Mesenteric fat pad (tissue), 1 donor: ENCODE measurements at places on chromosomes 1 and 21. TPM values are rescaled to one million over a fixed set of nuclear protein-coding genes. Genes with fewer than 3 reads are reported as not detected.
A peak's percentile ranks its signal among the peaks of the same experiment; 100 is the strongest.

DNA sequence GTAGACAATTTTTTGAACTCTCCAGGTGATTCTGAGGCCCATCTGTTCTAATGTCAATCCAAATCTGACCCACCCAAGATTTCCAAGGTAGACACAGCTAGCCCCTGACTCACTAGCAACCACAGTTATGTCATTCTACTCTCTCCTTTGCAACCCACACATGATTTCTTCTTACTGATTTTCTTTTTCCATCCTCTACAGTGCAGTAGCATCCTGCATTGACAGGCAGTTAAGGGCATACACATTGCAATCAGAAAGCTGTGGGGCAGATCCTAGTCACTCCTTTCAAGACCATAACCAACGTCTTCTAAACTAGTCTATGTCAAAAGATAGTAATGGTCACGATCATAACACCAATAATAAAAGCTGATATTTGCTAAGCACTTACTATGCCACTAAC lies 54.2 kb downstream of the JAK1 start:
- DNase-seq = no peak

DNA sequence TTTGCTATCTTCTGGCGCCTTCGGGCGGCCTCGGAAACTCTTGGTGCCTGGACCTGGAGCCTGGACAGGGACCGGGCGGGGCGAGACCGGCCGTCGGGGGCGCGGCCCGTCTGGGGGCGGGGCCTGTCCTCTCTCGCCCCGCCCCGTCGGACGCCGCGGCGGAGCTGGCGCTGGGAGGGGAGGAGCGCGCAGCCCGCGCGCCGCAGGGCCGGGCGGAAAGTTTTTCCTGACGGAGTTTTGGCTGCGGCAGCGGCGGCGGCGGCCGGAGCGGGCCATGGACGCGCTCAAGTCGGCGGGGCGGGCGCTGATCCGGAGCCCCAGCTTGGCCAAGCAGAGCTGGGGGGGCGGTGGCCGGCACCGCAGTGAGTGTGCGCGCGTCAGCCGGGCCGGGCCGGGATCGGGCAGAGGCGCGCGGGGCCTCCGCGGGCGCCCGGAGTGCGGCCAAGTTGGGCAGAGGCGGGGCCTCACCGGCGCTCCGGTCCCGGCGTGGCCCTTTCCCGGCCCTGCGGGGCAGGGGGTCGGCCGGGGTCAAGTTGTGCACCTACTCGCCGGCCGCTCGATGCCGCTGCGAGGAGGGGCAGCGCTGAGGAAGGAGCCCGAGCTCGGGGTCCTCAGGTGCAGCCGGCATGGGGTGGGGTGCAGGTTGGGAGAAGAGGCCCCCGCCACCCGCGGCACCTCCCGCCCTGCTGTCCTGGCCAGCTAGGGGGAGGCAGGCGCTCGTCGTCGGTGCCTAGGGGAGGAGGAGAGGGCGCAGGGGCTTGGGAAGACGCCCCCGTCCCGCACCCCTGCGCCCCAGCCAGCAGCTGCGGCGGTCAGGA lies at the start of gene LDLRAP1:
LDLRAP1 (plus strand) TSS at position 182 of the 818 bp plus-strand sequence; CDS start at position 275, 93 bp downstream.
- peak; percentile 93 for DNase-seq

DNA sequence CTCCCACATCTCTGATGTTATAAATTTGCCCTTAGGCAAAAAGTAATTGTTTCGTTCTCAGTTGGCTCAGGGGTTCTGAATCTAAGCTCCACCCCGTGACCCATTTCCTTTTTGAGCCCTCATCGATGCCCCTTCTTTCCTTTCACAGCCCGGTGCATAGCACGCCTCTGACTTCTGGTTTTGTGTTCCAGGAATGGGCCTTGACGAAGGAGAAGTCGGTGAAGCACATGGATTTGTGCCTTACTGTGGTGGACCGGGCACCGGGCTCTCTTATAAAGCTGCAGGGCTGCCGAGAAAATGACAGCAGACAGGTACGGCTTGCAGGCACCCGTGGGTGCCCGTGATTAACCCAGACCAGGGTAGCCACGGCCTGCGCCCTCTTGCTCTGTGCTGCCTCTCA lies 151.9 kb downstream of the PGBD5 start:
- DNase-seq = peak; percentile 68

Gene F13B
- total RNA-seq = not detected

DNA sequence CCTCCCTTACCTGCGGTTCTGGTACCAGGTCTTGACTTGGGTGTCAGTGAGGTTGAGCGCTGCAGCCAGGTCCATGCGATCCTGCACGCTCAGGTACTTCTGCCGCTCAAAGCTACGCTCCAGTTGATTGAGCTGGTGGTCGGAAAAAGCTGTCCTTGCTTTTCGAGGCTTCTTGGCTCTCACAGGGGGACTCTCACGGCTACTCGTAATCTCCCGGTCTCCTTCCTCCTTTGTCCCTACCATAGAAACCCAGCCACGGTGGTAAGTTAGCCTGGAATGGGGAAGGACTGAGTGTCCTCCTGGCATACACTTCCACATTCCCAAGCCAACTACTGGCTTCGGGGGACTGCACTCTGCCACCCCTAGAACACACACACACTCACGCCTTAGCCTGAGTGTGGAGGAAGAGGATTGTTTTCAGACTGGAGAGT lies 2.6 kb downstream of the BARHL2 start:
- DNase-seq = no peak

Gene ADPRS
- 21.8 TPM for total RNA-seq

DNA sequence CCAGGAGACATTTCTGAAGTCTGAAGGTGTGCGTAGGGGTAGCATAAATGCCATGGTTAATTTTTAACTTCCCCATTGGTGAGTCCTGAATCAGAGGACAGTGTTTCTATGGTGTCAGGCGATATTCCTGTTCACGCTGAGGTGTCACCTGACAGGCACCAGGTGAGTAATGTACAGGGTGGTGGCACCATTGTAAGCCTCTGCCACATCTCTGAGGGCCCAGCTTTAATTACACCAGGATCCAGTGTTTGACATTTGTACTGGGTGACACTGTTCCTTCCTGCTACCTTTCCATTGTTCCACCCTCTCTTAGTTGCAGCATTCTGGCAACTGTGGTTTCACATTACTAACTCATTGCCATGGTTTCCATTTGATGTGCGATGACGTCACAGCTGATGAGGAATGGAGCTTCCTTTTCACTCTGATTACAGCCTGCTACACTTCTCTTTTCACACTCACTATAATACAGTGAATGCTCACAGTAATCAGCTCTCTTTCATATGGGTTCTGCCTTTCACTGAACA lies 40.6 kb upstream of the MARK1 start:
- DNase-seq = no peak

Gene IQCC
- total RNA-seq = 0.67 TPM

DNA sequence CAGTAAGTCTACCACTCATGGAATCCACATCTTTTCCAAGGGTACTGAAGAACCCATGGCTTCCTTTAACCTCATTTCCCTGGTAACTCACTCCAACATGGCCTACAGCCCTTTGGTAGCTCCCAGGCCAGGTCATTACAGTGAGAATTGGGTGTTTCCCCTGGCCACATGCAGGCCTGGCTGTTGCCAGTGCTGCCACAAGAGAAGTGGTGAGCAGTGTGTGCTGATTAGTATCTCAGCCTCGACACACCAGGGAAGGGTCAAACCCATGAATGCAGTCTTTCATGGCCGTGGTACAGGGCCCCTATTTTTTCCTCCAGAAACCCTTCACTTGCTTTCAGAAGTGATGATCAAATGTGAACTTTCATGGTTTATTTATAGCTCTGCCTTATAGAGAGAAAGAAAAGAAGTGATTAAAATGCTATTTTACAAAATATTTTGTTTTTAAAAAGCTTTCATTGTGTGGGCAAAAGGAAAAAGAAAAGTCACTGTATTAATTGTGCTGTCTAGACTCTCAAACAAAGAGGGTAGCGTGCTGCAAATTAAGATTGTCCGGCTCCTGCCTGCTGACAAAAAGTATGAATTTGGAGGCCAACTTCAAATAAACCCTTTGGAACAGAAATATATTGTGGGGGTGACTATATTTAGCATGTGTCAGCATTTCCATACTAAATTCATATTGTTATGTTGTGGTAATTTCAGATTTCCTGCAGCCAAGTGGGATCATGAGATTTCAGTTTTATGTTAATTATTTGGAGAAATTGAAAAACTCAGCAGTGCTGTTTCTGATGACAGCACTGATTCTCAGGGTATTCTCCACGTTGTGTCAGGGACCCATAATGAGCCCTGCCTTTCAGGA lies 62.0 kb upstream of the HOOK1 start:
- no peak for DNase-seq
